Mammary epithelial cell (primary cell): ENCODE measurements at places on chromosomes 12 and 14. TPM values are rescaled to one million over a fixed set of nuclear protein-coding genes. Genes with fewer than 3 reads are reported as not detected.

- DNase-seq, result no peak
Observed at GRCh38 chr12:119115296-119115905, 63.3 kb upstream of the HSPB8 start.

Gene SYNE3
- total RNA-seq, result 3.5 TPM

Gene BDKRB1
- 3.8 and 4.8 TPM in 2 replicates for total RNA-seq

GRCh38 chr12:20319366-20319765 is 49.0 kb upstream of the PDE3A start:
- no peak for DNase-seq

DNA sequence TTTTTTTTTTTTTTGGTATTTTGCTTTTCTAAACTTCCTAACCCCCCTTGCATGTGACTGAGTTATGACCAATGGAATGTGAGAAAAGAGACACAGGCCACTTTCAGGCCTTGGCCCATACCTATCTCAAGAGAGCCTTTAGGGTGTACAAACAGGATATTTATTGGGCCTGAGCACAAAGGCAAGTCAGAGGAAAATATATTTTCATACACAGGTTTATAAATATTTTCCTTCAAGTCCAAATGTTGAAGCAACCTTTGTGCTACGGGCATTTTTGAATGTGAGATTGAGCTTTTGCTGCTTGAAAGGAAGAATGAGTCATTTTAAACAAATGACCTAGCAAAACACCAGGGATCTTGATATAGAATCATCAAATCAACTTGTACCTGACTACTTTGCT is 228.6 kb upstream of the E2F7 start:
- peak; percentile 27 for DNase-seq

DNA sequence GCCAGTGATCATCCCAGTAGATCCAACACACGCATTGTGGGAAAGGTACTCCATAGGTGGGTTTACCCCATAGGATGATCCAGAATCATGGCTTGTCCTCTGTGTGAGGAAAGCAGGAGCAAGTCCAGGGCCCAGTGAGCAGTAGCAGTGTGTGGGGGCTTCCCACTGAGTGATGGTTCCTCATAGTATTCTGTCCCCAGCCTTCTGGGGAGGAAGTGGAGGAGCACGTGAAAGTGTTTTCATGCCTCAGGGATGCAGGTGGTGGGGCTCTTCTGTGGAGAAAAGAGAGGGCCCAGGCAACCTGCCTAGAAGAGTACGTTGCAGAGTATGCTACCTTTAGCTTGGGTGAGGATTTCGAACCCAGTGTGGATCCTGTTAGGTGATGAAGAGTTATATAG is 56.5 kb downstream of the SUSD6 start:
- DNase-seq, result no peak

- no peak for DNase-seq
Observed at GRCh38 chr12:16148938-16149337, 128.5 kb downstream of the SLC15A5 start.

Gene OTOGL
- 0.17 TPM for total RNA-seq

DNA sequence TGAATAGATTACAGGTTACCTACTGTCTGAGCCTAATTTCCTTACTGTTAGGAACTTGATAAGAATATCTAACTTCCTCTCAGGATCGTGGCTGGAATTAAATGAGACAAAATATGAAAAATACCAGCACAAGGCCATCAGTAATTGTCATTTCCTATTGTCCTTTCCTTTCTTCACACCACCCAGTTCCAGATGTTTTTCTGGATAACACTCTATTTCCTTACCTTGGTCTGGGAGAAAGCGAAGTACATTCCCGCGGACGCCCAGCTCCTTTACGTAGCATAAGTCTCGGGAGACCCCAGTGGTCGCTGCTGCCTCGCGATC is 376 bp downstream of the GDF3 start:
- no peak for DNase-seq

- DNase-seq, result peak; percentile 81
Observed at GRCh38 chr14:88385212-88386101, at the start of gene SPATA7. Gene SPATA7 (plus strand): TSS chr14:88385657. CDS start chr14:88385819, 162 bp downstream.

GRCh38 chr12:13000616-13000924 is 505 bp upstream of the HEBP1 start:
- no peak for DNase-seq

Gene EXOC3L4
- not detected in 2 replicates for total RNA-seq

GRCh38 chr14:74956027-74956279 is 556 bp upstream of the PGF start:
- DNase-seq, result no peak
